ENCODE measurements at places on chromosomes 2 and 18.

- DNase-seq, result no peak
Measured at GRCh38 chr2:234423884-234424283, 73.0 kb downstream of the ARL4C start.

DNA sequence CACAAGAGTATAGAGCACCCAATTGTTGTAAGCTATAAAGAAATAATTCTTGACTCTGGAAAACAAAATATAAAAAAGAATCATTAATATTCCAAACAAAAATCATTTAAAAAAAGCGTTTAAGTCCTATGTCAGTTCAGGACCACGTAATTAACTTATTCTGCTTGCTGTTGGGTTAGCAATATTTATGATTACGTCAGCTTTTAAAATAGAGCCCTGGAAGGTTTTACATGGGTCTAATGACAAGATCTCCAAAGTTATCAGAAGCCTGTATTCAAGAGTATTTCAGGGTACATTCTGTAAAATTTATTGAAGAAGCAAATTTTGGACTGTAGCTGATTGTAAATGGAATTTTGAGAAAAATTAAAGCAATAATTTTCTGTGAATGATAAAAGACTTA, 521.6 kb downstream of the DCC start:
- no peak for DNase-seq

- DNase-seq, result peak; percentile 38
Measured at GRCh38 chr2:191109888-191110287, 40.9 kb downstream of the STAT4 start.

GRCh38 chr2:156867201-156867600, 390.3 kb upstream of the GALNT5 start:
- no peak for DNase-seq

DNA sequence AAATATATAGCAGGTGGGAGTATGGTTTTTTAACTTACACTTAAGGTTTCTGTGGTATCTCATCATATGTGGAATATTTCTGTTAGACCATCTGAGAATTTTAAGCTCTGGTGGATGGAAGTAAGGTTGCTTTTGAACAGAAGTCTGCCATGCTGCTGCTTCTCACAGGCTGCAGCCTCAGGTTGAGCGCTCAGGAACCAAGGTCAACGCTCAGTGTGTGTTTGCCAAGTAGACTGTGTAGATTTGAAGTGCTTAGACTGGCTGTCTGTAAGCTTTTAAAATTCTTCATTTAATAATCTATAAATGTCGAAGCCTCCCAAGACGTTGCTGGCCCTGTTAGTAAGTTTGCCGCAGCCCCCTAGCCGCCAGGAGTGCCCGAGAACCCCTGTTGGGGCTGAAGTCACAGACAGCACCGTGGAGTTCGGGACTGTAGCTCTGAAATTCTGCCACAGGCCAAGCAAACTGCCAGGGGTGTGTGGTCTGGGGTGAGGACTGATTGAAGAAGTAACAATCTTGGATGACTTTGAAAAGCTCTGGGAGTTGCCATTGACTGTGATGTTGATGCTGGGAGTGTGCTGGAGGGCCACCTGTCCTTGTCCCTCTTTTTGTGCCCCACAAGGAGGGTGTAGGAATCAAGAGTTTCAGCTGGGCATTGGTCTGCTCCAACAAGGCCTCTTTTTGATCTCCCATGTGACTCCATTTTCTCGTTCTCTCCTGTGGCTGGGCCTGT, 26.9 kb downstream of the INPP4A start:
- no peak for DNase-seq

GRCh38 chr2:58484221-58484620, 243.1 kb upstream of the FANCL start:
- DNase-seq, result no peak

- DNase-seq, result no peak
Measured at GRCh38 chr2:129862668-129863067, 116.8 kb upstream of the RAB6C start.

- DNase-seq, result no peak
Measured at GRCh38 chr18:64202863-64203262, 54.0 kb upstream of the LINC00305 start.

DNA sequence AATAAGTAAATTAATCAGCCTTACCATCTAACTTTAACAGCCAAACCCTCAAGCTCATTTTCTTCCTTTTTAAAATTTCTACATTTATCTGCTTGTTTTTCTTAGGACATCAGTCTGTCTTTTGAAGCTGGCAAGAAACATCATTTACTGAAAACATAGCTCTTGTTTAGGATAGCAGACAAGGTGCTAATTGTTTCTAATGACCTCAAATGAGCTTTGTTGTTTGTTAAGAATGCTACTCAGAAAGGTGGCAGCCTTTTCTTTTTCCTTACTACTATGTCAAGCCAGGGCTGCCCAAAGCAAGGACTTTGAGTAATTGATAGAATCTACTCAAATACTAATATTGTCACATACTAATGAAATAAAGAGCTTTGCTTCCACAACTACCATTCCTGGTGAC, 171.8 kb downstream of the LRP1B start:
- DNase-seq, result no peak

- no peak for DNase-seq
Measured at GRCh38 chr2:188475945-188476344, 184.3 kb downstream of the GULP1 start.

GRCh38 chr18:42131930-42132244, 176.9 kb downstream of the PIK3C3 start:
- no peak for DNase-seq

- DNase-seq, result peak; percentile 23
Measured at GRCh38 chr18:63465059-63465458, 11.7 kb upstream of the SERPINB5 start.

DNA sequence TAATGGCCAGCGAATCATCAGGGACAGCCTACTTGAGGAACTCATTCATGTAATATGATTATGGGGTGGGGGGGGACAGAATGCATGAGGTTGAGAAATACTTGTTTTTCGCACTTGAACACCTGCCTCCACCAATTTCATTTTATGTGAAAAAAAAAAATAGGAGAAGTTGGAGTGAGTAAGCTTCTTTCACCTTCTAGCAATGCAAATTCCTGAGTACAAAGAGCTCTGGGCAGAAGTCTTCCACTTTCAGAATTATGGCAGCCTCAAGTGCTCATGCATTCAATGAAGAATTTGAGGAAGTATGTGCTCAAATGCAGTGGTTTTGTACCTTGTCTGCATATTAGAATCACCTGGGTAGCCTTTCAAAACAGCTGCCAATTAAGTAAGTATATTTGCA, 40.1 kb upstream of the GPD2 start:
- DNase-seq, result no peak

- no peak for DNase-seq
Measured at GRCh38 chr18:78856569-78857313, 122.9 kb upstream of the SALL3 start.

DNA sequence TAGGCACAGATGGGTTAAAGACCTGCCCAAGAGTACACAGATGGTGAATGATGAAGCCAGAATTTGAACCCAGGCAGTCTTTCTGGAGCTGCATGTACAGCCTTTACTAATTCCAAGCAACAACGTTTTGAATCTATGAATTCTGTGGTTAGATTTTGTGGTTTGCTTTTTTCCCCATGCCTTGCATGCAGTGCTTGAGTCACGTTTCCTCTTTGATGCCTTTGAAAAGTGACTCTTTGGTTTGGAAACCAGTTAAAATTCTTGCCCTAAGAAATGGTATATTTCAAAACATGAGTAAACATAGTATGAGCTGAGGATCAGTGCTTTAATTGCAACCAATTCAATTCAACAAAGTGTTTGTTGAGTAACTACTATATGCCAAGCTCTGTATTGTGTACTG, 48.2 kb upstream of the PPM1B start:
- DNase-seq, result peak; percentile 90

DNA sequence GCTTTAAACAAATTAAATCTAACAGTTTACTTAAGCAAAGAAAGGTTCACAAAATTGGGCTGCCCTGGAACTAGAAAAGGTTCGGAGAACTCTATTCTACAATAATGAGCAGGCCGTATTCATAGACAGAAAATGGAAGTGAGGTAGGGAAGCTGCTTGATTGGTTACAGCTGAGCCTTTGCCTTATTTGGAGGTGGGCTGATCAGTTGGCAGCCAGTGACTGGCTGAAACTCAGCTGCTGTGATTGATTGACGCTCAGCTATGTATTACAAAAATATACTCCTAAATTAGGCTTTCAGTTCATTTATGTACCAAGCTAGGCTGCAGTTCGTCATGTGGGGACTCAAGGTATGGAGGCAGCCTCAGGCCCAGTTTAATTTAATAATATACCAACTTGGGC, 42.3 kb upstream of the TTR start:
- DNase-seq, result no peak

- no peak for DNase-seq
Measured at GRCh38 chr2:176589287-176589686, 320.0 kb downstream of the MTX2 start.

DNA sequence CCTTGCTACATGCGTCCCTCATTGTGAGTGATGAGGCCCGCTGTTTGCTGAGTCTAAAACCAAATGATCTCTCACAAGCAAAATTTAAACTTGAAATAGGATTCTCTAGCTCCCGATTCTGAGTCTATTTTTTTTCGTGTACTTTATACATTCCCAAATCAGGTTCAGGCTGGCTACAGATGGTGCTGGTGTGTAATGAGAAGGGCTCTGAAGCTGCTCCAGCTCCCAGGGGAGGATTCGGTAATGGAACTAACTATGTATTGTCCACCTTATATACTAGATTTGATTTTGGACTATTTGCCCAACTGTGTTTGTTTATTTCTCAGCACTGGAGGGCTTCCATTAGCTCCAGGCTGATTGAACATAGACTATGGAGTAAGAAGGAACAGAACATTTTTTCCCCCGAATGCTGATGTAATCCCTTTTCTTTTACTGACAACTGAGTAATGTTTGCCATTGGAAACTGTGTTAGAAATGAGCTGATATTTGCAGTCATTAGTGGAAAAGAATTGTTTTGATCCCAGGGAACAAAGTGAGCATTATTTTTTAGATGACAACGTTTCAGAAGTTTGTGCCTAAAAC, 274.0 kb upstream of the FIGN start:
- DNase-seq, result no peak

GRCh38 chr2:219441451-219442255, 7.0 kb downstream of the SPEG start:
- DNase-seq, result no peak

- no peak for DNase-seq
Measured at GRCh38 chr2:164622338-164623106, 1.2 kb upstream of the GRB14 start.

- DNase-seq, result no peak
Measured at GRCh38 chr2:205115511-205115910, 566.8 kb upstream of the NRP2 start.

- no peak for DNase-seq
Measured at GRCh38 chr2:4214444-4215205, 511.2 kb downstream of the DCDC2C start.

DNA sequence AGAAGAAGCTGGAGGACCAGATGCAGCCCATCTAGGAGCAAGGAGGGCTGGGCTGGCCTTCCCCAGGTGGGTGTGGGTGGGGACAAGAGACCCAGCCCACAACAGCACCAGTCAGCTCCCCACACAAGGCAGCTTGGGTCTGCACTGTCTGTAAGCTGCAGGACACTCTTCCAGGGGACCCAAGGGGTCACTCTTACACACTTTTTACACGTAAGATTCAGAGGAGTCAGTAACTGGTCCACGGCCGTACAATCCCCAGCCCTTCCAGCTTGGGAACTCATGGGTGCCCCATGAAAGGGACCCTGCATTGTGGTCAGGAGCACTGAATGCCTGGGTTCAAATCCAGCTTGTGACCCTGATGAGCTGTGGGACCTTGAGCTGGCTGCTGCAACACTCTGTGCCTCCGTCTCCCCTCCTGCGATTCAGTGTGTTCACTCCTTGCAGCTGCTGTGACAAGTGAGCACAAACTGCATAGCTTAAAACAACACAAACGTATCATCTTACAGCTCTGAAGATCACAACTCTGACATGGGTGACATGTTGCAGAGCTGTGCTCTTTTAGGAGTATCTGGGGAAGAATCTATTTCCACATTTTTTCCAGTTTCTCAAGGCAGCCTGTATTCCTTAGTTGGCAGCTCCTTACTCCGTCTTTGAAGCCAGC, 11.1 kb upstream of the SLC66A3 start:
- no peak for DNase-seq
